ENCODE measurements at places on chromosomes 2 and 18.

DNA sequence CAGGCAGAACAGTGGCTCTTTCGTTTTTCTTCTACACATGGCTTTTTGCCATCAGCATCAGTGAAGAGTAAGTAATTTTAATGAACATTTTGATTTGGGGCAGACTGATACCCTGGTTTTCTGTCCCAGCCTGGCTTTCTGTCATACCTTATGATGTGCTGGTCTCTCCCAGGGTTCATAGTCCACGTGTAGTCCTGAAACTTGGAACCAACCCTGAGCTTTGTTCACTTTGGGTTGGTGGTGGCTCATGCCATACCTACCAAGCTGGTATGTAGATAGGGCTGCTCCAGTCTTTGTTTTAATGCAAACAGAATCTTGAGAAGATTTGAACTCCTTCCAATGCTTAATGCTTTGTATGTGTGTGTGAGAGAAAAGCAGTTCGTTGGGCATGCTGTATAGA is 4.9 kb downstream of the COPS7B start:
- no peak for DNase-seq

DNA sequence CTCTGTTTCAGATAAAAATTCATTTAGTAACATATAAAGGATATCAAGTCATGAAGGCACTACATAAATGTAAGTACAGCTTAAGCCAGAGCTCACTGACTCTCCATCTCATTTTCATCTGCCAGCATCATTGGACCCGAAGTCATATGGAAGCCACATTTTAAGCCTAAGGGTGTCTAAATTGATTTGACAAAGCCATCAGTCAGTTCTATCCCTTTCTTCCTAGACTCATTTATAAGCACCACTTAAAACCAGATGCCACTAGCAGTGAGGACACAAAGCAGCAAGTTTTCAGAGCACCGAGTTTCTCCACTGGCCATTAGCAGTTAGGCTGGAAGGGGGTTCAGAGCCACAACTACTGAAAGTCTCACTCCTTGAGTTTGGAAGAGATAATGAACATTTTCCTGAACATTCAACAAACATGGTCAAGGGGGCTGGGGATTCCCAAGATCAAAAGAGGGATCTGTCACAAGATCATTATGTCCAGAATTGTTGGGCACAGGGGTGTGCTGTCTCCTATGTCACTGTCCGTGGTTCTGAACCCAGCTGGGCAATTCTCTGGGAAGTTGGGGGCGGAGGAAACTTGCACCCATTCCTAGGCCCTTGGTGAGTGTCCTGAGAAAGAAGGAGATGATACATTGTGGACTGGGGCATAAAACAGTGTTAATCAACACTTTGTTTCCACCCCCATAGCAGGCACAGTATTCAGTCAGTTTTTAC is 158.5 kb upstream of the LMAN1 start:
- no peak for DNase-seq

GRCh38 chr2:228408529-228409227 is 227.2 kb upstream of the SPHKAP start:
- DNase-seq, result no peak

DNA sequence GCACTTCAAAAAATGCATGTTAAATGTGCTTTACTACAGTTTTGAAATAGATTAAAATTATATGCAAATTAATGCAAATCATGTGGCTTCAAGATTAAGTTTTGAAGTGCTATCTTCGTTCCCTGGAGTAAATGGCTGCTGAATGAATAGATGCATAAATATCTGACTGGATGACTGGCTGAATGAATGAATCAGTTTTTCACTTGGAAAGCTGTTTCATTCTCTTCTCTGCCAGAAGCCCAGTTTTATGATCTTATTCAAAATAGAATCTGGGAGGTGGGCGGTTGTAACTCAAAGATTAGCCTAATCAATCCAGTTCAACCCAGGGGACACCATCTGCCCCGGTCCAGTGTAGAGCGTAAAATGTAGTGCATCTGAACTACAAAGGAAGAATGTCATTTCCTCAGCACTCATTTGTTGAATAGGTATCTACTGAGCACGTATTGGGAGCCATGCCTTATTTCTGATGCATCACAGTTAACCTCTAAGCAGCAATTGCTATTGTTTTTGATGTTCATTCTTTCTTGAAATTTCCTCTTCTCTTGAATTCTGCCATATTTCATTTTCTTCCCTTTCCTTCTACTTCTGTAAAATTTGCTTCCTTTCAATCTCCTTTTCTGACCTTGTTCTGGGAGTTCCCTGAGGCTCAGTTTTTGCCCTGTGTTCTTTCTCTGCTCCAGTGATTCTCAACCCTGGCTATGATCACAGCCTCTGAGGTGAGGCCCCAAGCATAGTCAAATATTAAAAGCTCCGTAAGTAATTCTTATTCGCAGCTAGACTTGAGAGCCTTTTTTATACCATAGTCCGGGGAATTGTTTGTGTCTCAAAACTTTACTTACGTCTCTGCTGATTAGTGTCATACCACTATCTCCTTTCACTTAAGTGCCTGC is 282.7 kb downstream of the PARD3B start:
- no peak for DNase-seq

DNA sequence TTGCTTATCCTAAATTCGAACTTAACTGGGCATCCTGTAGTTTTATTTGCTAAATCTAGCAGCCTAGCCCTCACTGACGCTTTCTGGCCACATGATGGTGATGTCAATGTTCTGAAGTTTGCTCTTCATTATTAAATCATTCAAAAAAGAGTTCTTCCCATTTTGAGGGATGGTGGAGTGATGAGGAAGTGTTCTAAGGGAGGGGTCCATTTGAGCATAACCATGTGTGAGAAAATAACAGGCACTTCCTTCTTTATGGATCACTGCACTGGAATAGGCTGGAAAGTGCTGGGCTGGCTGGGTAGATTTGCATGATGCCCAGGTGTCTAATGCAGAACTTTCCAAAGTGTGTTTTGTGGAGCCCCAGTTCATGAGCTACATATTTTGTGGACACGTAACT is 74.2 kb downstream of the TNFRSF11A start:
- DNase-seq, result no peak

DNA sequence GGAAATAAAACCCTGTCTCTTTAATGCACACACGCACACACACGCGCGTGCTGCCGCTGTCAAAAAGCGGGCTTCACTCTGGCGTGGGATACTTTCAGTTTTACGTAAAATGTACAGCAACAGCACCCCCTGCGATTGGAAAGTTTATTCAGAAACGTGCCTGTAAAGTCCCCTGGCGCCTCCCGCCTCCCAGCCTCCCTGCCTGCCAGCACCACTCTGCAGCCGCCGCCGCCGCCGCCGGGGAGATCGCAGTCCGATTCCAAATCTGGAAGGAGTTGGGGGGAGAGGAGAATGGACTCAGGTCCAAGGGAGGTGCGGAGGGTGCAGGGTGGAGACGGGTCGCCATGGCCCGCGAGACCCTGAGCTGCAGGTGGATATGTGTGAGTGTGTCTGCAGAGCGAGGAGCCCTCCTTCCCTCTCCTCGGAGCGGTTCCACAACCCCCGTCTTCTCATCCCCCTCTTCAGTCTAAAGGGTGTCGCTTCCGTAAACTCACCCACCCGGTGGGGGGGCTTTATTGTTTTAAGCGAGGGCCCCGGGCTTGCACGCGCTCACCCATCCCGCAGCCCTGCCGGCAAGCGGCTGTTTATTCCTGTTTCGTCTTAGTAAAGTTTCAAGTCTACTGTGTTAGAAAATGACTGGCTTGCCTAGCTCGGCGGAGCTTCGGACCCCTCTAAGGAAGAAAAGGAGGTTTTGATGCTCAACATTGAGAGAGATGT is 1.8 kb upstream of the BCL11A start:
- DNase-seq, result peak; percentile 58

DNA sequence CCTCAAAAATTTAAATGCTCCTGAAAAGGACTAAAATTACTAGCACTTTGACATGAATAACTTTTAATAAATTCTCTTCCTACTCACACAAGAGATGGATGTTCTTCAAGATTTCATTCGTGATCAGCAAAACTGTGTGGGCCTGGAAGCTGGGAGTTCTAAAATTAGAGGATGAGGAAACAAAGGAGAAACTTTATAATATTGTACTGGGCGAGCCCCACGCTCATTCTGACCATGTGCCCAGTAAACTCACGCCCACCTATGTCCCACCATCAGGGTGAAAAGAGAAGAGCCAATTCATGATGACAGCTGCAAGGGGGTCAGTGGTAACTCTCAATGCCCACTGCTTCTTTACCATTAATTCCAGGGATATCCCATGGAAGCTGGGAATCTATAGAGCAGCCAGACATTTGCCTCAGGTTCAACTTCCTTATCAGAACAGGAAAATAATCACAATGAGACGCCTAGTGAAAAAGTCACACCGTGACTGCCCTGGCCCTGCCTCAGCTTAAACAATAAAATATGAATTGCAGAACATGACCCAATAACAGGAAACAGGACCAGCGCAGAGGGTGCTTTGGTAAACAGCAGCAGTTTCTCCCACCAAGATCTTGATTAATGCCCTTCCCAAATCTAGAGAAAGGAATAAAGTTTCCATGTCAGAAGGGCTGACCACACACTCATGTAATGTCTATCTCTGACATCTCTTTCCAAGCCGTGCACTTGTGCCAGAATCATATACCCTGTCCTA is 438.6 kb downstream of the TXNL1 start:
- DNase-seq, result no peak

GRCh38 chr18:36436387-36436786 is 138.9 kb downstream of the FHOD3 start:
- DNase-seq, result no peak

DNA sequence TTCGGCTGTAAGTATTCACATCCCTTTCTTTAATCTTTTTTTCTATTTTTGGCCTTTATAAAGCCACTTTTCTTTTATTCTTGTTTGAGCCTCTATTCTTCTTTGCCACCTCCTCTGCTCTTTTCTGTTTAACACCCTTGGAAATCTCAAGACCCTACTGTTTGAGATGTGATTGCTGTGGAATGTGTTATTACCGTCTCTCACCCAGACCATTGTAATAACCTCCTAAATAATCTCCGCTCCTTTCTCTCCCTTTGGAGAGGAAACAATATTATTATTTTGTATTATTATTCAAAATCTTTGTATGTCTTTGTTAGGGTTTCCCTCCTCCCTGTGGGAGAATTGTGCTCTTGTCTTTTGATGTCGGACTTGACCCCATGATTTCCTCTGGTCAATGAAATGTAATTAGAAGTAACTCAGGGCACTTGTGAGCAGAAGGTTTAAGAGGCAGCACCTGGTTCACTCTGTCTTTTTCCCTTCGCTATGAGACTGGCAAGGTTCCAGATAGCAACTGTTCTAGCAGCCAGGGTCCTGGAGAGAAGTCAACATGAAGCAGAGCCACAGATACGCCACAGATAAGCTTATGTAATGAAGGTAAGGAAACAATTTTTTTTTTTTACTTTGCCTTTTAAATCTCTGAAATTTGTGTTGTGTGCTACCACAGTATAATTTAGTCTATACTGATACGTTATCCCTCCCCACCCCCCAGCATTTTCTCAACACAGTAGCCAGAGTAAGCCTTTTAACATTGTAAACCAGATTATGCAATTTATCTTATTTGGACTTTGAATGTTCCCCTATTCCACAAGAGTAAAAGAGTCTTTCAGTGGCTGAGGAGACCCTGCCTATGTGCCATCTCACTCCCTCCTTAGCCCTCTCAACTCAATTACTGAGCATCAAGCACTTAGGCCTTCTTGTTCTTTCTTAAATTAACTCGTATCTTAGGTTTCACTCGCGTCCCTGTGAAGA is 601.2 kb upstream of the ZNF804A start:
- peak; percentile 4 for DNase-seq

- no peak for DNase-seq
These were observed 366.6 kb downstream of the FSIP2 start for GRCh38 chr2:186105016-186105724.

- no peak for DNase-seq
These were observed 223.5 kb downstream of the RDH14 start for GRCh38 chr2:18336975-18337374.

DNA sequence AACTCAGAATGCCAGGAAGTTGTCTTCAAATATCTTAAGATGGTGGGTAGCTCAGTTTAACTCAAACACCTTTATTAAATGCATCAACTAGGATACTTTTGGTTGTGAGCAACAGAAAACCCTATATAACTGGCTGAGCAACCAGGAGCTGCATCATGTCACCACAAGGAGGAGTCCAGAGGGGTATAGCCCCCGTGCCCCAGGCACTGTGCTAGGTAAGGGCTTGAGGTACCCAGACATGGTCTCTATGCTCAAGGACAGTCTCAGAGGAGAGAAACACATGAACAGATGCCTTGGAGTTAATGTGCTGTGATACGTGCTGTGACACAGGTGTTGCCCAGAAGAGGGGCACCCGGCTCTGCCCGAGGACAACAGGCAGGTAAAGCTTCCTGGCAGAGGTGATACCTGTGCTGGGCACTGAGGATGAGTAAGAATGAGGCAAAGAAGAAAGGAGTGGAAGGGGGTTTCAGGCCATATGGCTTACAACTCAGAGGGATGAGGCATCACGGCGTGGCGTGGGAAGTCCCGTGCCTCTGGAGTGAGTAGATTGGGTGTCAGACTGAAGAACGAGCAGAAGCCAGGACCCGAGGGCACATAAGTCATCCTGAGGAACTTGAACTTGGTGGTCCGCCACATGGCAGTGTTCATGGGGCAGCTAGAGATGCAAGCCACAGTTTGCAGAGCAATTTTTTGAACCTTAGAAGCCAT is 32.0 kb upstream of the CAB39 start:
- DNase-seq, result no peak

GRCh38 chr18:51907687-51908597 is 432.1 kb upstream of the DCC start:
- no peak for DNase-seq

- DNase-seq, result no peak
These were observed 69.9 kb downstream of the ZC3H6 start for GRCh38 chr2:112345030-112346027.

DNA sequence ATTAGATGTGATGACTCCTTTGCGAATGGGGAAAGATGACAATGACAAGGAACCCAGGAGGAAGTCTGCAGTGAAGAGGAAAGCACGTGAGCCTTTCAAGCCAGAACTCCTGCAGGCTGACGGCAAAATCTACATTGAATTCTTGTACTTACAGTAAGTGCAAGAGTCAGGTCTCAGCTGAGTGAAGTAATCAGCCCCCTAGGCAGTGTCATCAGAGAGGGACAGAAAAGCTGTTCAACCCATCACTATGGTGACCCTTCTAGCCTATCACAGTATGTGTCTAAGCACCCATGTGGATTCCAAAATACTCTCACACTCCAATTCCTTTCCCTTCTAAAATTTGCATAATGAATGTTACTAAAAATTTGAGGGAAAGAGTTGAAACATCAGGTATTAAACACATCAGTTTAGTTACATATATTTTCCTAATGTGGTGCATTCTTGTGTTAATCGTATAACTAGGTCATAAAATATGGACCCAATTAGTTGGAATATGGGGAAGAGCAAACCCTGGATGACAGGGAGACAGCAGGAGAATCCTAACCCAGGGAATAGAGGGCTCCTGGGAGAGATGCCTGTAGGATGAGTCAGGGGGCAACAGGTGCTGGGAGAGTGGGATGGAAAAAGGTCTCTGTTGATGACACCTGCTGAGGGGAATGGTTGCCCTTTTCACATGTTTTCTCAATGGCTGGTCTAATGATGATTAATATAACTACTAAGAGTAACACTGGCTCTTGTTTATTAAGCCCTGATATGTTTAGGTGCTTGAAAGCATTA is 39.5 kb downstream of the VWC2L start:
- DNase-seq, result no peak
